Natural killer cell (primary cell): ENCODE measurements at places on chromosomes 7 and 10. TPM values are rescaled to one million over a fixed set of nuclear protein-coding genes. Genes with fewer than 3 reads are reported as not detected.

GRCh38 chr7:16929146-16929762 is 47.5 kb upstream of the AGR3 start:
- DNase-seq, result no peak

DNA sequence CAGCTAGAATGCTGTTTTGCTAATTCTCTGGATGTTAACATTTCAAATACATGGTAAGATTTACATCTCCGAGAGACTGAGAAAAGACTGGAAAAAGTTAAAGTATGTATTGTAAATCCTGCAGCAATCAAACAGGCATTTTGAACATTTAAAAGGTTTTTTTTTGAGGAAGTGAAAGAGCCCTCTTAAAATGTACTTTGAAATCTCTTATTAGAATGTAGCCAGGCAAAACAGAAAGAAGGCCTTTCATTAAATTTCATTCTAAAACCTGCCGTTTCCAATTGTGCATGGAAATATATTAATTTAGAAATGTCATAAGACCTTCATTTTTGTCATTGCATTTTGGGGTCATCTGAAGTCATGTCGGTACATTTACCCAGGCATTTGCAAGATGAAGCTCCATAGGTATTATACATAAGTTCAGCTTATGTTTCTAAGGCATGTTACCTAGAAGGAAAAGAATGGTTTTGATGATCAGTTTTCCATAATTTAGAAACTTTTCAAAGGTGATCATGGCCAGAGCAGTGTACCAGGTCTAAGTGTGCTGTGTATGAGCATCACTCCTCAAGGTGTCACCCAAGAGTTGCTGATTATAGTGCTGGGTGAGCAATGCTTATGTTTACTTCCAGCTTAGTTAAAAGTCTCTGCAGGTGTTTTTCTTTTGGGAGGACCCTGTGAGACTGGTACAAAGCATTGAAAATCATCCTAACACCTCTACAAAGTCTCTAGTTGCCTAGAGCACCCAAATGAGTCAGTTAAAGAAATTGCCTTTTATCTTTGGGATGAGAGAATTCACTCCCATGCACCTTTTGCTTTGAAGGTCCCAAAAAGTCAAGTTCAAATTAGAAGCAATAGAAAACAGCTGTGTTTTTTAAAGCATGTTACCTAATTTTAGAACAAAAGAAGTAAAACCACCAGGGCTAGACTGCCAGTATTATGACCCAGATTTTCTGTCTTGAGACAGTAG is 7.1 kb downstream of the ZNF736 start:
- no peak for DNase-seq

DNA sequence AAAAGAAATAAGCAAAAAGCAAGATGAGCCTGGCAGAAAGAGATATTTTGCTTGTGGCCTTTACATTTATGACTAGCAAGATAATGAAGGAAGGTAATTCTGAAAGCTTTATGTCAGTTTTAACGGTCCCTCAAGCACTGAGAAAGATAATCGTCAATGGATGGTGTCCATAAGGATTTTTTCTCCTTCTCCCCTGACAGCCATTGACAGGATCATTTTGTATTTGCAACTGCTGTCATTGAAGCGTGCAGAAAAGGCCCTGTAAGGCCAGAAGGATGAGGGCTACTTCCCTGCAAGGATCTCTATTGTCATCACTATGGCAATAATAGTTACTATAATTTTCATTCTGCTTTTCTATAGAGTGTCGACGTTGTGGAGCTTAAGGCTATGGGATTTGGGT is 994 bp upstream of the LRGUK start:
- no peak for DNase-seq

DNA sequence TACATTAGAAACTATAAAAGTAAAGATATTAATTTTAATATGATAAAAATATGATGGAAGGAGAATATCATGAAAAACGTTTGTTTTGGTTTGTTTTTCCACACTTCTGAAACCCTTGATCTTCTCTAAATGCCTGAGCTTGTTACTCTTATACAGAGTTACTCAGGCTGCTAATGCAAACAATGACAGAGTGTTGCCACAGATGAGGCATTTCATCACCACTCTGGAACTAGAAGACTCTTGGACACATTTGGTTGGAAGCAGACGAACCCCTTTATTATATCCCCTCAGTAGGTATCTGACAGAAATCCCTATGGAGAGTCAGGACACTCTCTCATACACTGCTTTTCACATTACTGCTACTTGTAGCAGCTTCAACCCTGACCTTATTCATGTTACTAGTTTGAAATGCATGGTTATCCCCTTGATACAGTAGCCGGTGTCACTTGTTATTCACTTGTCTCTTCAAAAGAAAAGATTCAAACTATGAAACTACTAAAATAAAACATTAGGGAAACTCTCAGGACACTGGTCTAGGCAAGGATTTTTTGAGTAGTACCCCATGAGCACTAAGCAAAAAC is 66.9 kb downstream of the SEMA3C start:
- no peak for DNase-seq

DNA sequence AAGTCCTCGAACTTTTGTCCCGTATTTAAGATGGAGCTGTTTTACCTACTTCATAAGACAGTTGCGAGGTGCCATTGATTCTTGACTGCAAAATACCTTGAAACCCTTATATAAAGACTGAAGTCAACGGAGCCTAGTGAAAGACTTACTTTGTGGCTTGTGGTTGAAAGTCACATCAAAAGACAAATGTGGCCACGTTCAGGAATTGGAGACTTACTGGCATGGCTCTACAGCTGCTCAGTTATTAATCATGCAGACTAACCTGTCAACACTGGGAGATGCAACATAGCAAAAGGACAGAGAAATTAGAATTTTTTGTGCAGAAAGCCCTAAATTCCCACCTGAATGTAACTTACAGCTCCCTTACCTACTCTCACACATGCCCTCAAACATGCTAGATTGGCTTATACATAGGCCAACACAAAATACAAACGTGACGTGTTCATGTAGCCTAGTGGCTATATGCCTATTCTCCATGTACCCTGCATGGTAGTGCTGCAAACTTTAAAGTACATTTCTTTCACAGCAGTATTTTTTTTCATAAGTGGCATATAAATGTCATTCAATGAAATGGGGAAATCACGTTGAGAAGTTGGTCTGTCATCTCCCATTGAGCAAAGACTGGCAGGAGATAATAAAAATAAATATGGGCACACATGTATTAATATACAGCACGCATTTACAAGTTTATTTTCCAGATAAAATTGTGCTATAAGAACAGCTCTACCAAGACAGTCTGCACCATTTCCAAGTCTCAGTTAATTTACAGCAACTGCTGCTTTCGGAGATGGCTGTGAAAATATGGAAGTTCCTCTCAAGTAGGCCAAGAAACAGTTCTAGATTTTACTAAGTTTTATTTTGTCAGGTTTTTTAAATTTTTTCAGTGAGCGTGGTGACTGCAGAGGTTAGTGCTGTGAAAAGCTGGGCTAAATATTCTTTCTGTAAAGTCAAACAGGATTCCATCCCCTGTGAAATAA is 170.4 kb upstream of the C7orf33 start:
- DNase-seq, result no peak

GRCh38 chr10:9097206-9097990 is 1042.9 kb downstream of the GATA3 start:
- DNase-seq, result no peak

GRCh38 chr10:114956466-114956865 is 18.5 kb downstream of the TRUB1 start:
- DNase-seq, result no peak

- DNase-seq, result no peak
These were observed 25.5 kb downstream of the VIPR2 start for GRCh38 chr7:159119026-159119741.

The LBX1 gene
- total RNA-seq, result not detected

The GPR158 gene
- not detected for total RNA-seq

The HSPA12A gene
- not detected for total RNA-seq

The HABP2 gene
- not detected for total RNA-seq
